Pancreas (tissue), 10 donors: ENCODE measurements at places on chromosomes 3 and 15.

DNA sequence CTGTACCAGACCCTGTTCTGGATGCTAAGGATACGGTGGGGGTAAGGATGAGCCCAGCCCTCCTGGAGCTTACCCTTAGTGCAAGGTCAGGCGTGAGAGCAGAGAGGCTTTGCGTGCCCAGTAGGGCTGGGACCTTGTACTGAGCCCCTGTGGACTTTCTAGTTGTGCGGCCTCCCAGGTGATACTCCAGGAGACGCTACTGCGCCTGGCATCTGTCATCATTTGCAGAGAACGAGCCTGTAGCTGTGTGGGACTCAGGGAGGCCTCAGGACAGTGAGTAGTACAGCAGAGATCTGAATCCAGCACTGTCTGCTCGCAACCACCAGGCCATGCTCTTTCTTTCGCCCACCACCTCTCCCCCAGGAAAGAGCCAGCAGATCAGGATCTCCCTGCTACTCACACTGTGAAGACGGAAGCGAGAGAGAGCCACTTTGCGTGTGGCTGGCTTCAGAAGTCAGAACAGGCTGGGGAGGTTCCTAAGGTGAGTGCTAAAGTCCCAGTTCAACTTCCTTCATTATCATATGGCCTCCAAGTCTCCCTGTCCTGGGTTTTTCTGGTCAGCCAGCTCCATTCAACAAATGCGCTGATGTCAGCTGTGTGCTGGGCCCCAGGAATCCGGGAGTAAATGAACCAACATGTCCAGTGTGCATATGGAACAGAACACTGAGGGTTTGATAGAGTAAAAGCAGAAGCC lies 38.2 kb upstream of the ITGA11 start:
- no peaks in the 10 kb centered on the region for H3K27me3 ChIP-seq
- H3K36me3 ChIP-seq: no peaks in the 10 kb centered on the region
- H3K27ac ChIP-seq: no peak overlapping the region
- no peak for DNase-seq

DNA sequence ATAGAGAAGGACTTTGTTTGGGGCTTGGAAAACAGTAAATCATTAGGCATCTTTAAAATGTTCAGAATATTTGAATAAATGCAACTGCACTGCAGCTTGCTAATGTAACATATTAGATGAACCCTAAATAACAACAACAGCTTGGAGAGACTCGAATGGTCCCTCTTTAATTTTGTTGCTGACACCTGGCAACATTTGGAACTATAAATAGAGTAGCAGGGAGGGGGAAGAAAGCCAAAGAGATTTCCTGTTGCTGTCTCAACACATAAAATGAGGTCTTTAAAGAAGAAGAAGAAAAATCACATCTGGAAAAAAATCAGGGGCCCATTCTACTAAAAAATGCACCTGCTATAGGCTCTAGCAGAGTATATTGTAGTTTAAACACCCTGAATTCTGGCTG lies 49.9 kb upstream of the DPPA4 start:
- H3K4me3 ChIP-seq: no peak overlapping the region
- H3K27me3 ChIP-seq: no peaks in the 10 kb centered on the region
- no peaks in the 10 kb centered on the region for H3K4me1 ChIP-seq
- DNase-seq: no peak
- H3K27ac ChIP-seq: no peak overlapping the region

DNA sequence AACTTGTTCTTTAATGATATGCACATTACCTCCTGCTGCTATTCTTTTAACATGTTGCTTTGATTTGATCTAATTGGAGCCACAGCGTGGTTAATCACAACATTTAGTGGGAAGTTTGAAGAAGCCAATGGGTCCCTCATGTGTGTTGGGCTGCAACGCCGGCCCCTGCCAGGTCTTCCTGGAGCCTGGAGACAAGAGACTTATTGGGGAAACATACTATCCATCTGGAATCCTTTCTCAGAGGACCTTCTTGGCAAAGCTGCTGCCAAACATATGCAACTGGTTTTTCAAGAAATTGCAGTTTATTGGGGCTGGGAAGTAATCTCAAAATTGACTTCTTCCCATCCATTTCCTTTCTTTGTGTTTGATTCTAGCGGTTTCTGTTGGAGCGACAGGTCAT lies 396.3 kb upstream of the PROK2 start:
- no peak overlapping the region for H3K4me3 ChIP-seq
- H3K27me3 ChIP-seq: no peaks in the 10 kb centered on the region
- no peaks in the 10 kb centered on the region for H3K4me1 ChIP-seq
- no peaks in the 10 kb centered on the region for H3K36me3 ChIP-seq

GRCh38 chr3:39279745-39280517 lies at the start of gene CX3CR1:
CX3CR1 (minus strand) TSS chr3:39280036; CDS start chr3:39266509, 13,527 bp downstream.
- H3K27me3 ChIP-seq: no peaks in the 10 kb centered on the region
- H3K27ac ChIP-seq: no peak within 1 kb of the TSS
- no peak for DNase-seq
- H3K36me3 ChIP-seq: no peaks in the 10 kb centered on the region
- H3K4me3 ChIP-seq: no peak within 1 kb of the TSS
